ENCODE measurements at places on chromosomes 3 and 15. TPM values are rescaled to one million over a fixed set of nuclear protein-coding genes. Genes with fewer than 3 reads are reported as not detected.
A peak's percentile ranks its signal among the peaks of the same experiment; 100 is the strongest.

DNA sequence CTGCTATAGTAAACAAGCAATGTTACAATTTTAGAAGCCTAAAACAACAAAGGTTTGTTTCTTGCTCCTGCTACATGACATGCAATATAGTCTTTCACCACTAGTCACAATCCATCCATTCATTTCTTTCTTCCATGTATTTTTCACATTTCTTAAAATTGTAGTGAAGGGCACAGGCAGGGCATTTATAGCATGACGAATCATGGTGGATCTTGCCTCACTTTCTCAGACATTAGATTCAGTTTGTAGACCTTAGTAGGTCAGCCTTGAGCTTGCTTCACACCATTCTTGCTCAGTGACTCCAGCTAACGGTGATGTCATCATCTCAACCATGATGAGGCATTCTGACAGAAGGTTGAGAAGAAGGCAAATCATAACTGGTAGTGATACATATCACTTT lies 546.8 kb downstream of the TBL1XR1 start:
- DNase-seq: peak; percentile 23
- H3K4me1 ChIP-seq: no peaks in the 10 kb centered on the region
- H3K27me3 ChIP-seq: no peaks in the 10 kb centered on the region
- no peaks in the 10 kb centered on the region for H3K36me3 ChIP-seq
- H3K27ac ChIP-seq: no peak overlapping the region
- H3K4me3 ChIP-seq: no peak overlapping the region

- H3K4me1 ChIP-seq: peaks cover 2% of the 10 kb centered on the region
- no peak overlapping the region for H3K27ac ChIP-seq
- H3K36me3 ChIP-seq: no peaks in the 10 kb centered on the region
- 0 out of 2 replicates have a peak, but pooled peaks cover 4% of the 10 kb centered on the region for H3K27me3 ChIP-seq
- no peak for DNase-seq
Observed at GRCh38 chr3:127389913-127390312, 102.1 kb upstream of the PRR20G start.

GRCh38 chr3:197533927-197534725 lies 21.6 kb downstream of the BDH1 start:
- H3K4me1 ChIP-seq: peaks cover 14% of the 10 kb centered on the region
- 0 out of 2 replicates have a peak, but pooled peaks cover 2% of the 10 kb centered on the region for H3K36me3 ChIP-seq
- H3K27me3 ChIP-seq: no peaks in the 10 kb centered on the region
- peak; percentile 39 for DNase-seq

ANKDD1A gene
- 8.9 TPM for total RNA-seq

GRCh38 chr3:10780922-10781321 lies 35.1 kb upstream of the SLC6A11 start:
- H3K36me3 ChIP-seq: no peaks in the 10 kb centered on the region
- H3K4me1 ChIP-seq: peaks cover 46% of the 10 kb centered on the region
- no peak overlapping the region for H3K4me3 ChIP-seq
- no peak overlapping the region for H3K27ac ChIP-seq

- no peaks in the 10 kb centered on the region for H3K4me1 ChIP-seq
- no peaks in the 10 kb centered on the region for H3K36me3 ChIP-seq
- no peak overlapping the region for H3K4me3 ChIP-seq
Observed at GRCh38 chr15:68313501-68314410, 36.2 kb downstream of the FEM1B start.
